ENCODE measurements at places on chromosomes 12 and 14.
A peak's percentile ranks its signal among the peaks of the same experiment; 100 is the strongest.

DNA sequence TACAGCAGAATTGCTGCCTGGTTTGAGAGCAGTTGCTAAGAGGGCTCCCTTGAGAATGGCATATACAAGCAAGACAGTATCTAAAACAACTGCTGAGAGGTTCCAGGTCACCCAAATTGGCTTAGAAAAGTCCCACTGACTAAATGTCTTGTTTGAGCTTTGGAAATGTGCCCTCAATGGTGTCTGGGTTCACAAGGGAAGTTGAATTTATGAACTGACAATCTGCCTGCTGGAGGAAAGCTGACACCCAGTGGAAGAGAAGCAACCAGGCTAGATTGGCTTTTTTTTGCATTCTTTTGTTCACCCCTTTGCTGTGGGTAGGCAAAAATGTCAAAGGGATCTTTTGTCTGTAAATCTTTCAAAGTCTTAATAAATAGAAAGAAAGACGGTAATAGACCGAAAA is 44.6 kb upstream of the NPFF start:
- DNase-seq = no peak

GRCh38 chr12:123531091-123531490 is 2.4 kb downstream of the RILPL1 start:
- DNase-seq = no peak

GRCh38 chr14:101254805-101255764 is 306.2 kb upstream of the DIO3 start:
- no peak for DNase-seq

DNA sequence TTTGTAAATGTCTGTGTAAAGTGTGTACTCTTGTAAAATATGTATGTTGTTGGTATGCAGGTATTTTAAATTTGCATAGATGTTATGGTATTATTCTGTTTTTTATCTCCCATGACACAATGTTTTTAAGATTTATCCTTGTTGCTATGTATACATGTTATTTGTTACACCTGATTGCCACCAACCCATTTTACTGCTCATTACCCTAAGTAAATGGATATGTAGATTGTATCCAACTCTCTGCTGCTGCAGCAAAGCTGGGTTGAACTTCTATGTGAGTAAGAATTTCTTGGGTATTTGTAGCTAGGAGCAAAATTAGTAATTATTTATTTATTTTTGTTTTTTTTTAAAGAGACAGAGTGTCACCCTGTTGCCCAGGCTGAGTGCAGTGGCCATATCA is 6.2 kb downstream of the APAF1 start:
- no peak for DNase-seq

DNA sequence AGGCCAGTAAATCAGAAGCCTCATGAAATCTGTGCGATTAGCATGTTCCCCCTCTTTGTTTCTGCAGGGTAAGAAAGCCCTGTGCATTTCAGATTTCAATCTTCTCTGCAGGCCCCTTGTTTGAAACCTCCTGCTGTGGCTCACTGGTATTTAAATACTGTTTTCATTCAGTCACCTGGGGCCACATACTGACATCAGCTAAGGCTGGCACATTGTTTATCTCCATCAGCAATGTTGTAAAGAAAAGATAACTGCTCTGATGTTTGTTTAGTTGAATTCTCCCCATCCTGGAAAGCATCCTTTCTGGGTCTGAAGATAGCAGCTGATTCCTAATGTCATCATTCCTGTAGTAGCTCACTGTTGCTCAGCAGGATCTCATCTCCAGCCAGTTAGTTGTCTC is 554.9 kb downstream of the NRXN3 start:
- DNase-seq = no peak

DNA sequence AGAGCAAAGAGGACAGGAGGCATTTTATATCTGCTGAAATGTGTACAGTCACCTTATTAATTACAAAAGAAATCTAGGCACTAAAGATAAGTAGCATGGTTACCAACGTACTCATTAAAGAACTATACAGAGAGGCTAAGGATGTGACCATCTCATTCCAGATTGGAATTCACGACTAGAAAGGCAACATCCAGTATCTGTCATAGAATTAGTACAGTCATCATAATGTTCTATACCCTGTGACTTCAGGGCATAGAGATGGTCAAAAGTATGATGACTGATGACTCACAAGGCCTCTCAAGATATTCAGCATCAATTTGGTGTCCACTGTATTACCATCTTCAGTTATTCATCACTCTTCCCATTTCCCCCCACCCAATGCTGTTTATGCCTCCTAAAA is 144.0 kb upstream of the PLEKHG7 start:
- no peak for DNase-seq

DNA sequence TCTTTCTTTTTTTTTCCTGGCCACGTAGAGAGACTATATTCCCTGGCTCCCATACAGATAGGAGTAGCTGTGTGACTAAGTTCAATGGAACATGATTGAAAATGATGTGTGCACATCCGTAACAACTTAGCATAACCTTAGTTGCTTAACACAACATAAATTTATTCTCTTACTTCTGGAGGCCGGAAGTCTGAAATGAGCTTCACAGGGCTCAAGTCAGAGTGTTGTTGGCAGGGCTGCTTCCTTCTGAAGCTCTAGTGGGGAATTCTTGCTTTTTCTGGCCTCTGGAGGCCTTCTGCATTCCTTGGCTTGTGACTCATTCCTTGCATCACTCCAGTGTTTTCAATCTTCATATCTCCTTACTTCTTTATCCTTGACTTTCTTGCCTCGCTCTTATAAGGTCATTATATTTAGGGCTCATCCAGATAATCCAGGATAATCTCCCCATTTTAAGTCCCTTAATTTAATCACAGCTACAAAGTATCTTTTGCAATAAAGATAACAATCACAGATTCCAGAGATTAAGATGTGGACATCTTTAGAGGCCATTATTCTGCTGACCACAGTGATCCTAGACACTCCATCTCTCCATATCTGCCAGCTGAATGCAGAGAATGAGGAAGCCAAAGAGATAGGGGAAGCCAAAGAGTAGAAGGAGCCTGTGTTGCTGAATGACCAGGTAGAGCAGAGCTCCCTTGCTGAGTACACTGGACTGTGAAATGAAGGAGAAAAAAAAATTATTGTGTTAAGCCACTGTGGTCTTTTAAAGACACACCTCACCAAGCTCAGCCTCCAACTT is 21.0 kb upstream of the SNX6 start:
- DNase-seq = peak; percentile 66

GRCh38 chr12:69570545-69571399 is 14.5 kb upstream of the CCT2 start:
- DNase-seq = peak; percentile 71

- DNase-seq = no peak
Measured at GRCh38 chr12:4119157-4119761, 154.3 kb upstream of the CCND2 start.

DNA sequence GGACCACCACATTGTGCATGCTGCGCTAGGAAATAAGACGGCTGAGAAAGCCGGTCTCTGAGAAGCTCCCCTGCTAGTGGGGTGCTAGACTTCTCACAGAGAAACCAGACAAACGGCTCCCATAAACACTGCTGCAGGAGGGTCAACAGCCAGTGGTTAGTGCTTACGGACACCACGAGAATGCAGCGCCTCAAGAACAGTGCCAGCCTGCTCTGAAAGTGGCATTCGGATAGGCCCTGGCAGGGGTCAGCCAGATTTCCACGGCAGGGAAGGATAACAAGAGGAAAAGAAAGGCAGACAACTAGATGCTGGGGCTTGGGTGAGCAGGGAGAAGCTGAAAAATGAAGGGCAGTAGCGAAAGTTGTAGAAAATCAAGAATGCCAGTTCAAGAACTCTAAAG is 26.4 kb downstream of the PPTC7 start:
- DNase-seq = no peak

DNA sequence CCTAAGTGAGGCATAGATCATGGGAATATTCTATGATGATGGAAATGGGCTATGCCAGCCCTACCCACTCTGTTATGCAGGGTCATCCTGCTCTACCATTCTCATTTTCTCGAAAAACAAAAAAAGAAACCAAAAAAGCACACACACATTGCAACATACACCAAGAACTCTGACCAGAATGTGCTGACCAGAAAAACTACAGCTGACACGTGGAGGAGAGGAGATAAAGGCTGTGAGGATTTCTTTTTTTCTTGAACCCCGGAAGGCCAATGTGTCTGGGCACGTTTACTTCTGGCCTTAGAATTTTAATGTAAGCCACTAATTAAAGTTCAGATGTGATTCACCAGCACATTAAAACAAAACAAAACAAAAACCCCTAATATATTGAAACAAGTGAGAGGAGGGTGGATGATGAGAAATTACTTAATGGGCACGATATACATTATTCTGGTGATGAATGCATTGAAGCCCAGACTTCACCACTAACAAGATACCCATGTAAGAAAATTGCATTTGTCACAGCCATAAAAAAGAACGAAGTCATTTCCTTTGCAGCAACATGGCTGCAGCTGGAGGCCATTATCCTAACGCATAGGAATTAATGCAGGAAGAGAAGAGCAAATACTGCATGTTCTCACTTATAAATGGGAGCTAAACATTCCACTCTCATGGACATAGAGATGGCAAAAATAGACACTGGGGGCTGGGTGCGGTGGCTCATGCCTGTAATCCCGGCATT is 66.3 kb upstream of the PLEKHG3 start:
- DNase-seq = no peak

GRCh38 chr12:26857465-26858176 is 24.6 kb upstream of the ITPR2 start:
- DNase-seq = no peak

- DNase-seq = no peak
Measured at GRCh38 chr12:44357494-44357893, 518.6 kb downstream of the NELL2 start.

DNA sequence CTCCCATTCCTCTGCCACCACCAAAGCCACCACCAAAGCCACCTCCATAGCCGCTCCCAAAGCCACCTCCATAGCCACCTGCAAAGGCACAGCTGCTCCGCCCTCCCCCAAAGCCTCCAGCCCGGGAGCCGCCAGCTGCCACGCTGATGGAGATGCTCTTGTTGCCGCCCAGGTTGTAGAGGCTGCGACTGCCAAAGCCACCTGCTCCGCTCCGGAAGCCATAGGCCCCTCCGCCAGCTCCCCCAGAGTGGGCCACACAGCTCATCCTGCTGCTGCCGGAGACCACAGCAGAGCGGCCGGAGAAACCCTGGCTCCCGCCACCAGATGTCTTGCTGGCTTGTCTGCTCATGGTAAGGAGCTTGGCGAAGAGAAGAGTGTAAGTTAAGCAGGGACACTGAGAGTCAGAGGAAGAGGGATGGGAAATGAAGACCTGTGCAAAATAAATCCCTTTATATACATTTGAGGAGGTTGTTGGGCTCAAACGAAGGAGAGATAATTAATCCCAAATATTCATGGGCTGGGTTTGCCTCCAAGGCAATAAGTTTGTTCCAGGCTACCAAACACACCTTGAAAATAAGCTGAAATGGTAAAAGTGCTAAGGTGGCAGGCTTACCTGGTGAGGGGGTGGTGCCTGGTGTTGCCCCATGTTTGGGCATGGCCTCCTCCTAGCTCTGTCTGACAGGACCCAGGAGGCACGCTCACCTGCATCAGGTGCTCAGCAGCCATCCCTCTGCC is at the start of gene KRT3:
Gene KRT3, minus strand, starts transcription at position 424 of the 735 bp plus-strand sequence. Its CDS starts 75 bp downstream, at position 349.
- no peak for DNase-seq

DNA sequence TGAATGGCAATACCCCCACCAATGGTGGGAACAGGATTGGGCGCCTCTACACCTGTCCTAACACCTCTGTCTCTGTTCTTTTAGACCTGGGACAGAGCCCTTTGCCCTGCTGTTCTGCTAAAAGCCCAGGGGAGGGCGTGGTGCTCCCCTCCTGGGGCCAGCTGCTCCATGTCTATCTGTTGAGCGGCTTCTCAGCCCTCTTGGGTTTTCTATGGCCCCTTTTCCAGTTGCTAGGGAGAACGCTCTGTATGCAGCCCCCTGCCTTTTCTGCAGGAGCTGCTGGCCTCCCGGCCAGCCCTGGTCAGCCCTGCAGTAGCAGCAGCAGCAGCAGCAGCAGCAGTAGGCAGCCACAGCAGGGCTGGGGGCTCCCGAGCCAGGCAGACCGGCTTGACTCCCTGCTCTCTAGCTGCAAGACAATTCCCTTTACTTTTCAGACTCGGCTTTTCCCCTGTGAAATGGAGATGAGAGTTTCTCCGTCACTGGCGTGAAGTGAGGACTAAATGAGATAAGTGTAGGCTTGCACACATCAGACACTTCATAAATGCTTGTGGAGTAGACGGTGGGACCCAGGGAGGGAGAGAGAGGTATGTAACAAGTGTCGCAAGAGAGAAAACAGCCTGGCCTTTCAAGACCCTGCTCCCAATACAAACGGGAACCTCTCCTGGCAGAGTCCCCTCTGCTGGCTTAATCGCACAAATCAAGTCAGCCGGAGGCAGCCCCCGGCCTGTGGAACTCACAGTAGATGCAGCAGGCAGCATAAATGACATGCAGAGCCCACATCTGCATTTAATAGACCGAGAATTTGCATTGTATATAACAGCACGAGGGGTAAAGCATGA is 1.0 kb downstream of the RTL1 start:
- no peak for DNase-seq

GRCh38 chr12:7460375-7461259 is 16.7 kb upstream of the CD163L1 start:
- peak; percentile 79 for DNase-seq

- no peak for DNase-seq
Measured at GRCh38 chr14:100243020-100243419, 4.1 kb downstream of the YY1 start.

DNA sequence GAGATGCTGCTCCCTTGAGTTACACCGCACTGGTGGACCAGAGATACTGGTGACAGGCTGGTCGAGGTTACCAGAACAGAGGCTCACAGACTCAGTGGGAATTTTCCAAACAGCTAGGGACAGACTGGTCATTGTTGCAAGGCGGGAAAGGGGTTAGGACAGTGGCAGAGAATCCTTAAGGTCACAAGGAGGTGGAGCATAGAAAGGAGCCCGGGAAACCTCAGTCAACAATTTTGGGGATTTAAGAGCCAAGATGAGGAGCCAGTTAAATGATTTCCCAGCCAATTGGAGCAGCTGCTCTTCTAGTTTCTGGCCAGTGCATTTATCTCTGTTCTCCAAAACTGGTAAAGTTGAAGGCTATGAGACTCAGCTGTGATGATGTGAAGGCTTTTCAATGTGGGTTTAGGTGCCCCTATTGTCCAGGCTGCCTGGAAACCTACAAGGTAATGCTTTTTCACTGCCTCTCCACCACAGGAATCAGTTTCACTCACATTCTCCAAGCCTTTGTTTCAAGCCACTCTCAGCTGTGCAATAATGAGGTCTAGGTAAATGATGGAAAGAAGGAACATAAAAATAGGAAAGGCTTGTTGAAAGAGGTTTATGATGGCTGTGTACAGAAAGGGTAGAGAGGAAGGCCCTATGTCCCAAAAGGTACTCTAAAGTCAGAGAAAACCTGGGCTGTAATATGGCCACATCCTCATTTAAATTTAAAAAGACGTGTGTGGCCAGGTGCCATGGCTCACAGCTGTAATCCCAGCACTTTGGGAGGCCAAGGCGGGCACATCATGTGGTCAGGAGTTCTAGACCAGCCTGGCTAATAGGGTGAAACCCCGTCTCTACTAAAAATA is 7.0 kb upstream of the TNS2 start:
- DNase-seq = no peak

Data from suppressor macrophage (primary cell).